ENCODE measurements at places on chromosomes 5 and 9.

GRCh38 chr5:161600156-161600555 lies 53.6 kb upstream of the GABRB2 start:
- DNase-seq = no peak

- no peak for DNase-seq
These were observed 49.2 kb upstream of the RPL26L1 start for GRCh38 chr5:172909931-172910502.

GRCh38 chr9:124559871-124560270 lies 52.7 kb upstream of the NR5A1 start:
- peak; percentile 53 for DNase-seq

- no peak for DNase-seq
These were observed 34.7 kb downstream of the MSX2 start for GRCh38 chr5:174759091-174759490.

GRCh38 chr5:178983728-178984127 lies 11.4 kb downstream of the GRM6 start:
- DNase-seq = no peak

DNA sequence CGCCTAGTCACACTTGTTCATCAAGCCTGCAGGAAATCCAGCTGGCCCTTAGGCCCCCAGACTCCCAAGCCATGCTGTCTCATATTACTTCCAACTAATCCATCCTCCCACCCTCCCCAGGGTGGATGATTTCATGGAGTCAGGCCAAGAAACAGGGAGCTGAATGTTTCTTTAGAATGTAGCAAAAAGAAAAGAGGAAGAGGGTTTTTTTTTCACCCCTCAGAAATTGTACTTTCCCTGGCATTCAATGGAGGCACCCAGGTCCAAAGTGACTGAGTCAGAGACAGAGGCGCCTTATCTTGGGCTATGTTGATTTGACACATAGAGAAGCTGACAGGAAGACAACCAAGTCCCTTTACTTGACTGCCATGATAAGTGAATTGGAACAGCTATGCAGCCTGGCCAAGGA lies 260.2 kb upstream of the NR4A3 start:
- DNase-seq = no peak

DNA sequence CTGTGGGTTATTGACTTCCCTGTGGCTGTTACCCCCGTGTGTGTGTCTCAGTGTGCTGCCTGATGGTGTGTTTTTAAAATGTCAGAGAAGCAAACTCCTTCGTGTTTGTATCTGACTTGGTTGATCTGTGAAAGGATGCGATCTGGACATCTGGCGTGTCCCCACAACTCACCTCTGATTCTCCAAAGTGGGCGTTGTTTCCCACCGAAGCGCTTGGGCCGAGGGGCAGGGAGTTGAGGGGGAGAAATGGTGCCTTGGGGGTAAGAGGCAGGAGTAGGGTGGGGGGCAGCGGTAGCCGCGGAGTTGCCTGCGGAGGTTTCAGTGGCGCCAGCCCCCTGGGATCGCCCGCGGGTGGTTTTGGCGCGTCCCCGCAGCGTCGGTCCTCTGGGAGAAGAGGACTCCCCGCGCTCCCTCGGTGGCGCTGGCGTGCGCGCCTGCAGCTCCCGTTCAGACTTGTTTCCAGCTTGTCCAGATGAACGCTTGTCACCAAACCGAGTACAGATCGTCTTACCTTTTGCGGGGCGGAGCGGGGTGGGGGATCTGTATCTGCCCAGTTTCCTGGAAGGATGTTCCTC lies 1.1 kb downstream of the MAST4 start:
- DNase-seq = no peak

DNA sequence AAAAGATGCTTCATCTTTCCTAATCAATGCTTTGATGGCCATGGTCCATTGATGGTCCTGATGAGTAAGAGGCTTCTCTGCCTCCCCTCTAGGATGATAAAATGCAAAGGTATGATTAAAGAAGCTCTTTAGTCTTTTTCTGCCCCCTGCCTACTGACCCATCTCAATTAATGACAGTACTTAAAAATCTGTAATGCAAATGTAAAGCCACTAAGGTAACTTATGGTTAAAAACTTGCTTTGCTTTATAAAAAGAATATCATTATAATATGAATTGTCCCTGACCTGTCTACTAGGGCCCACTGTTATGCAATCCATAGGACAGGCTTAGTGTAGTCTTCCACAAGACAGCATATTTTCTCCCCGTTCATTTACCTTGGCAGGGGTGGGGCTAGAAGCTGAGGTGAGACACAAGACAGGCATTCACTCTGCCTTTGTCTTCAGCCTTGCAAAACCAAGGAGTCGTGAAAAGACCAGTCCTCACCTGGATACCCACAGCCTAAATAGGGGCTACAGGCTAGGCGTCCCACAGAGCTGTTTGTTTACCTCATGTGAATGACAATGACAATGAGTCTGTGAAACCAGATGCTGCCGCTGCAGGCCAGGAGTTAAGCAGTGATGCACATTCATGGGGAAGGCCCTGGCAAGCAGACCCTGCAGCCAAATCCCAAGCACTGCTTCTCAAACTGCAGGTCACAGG lies 60.4 kb downstream of the BNC2 start:
- DNase-seq = no peak

- DNase-seq = no peak
These were observed 38.6 kb downstream of the RANBP6 start for GRCh38 chr9:5976674-5977397.

DNA sequence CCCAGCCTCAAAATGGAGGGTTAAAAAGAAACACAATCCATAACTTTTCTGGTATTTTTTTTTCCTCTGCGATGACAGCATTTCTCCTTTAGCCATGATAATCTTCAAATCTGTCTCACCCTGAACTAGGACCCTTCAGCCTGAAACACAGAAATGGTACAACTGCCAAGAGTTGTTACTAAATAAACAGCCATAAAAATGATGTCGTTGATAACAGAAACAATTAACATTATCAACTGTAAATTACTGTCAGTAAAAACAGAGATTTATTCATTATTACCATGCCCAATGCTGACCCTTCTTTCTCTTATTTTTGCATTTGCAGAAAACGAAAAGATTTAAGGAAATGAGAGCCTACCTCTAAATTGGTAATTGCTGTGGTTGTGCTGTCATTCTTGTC lies 19.4 kb upstream of the MIER3 start:
- no peak for DNase-seq

DNA sequence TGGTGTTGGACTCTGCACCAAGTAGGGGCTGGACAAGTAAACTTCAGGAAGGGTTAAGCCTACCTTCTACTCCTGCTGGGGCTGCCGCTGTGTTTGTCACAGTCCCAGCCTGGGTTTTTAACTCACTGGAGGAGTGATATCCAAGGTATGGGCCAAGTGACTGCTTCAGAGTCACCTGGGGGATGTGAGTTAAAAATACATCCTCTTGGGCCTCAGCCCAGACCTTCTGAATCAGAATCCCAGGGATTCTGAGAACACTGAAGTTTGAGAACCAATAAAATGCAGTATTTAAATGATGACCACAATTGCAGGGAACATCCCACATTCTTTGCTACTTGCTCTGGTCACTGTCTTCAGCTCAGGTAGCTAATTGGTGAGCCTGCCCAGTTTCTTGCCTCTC lies 95.1 kb upstream of the DNAH5 start:
- peak; percentile 63 for DNase-seq

DNA sequence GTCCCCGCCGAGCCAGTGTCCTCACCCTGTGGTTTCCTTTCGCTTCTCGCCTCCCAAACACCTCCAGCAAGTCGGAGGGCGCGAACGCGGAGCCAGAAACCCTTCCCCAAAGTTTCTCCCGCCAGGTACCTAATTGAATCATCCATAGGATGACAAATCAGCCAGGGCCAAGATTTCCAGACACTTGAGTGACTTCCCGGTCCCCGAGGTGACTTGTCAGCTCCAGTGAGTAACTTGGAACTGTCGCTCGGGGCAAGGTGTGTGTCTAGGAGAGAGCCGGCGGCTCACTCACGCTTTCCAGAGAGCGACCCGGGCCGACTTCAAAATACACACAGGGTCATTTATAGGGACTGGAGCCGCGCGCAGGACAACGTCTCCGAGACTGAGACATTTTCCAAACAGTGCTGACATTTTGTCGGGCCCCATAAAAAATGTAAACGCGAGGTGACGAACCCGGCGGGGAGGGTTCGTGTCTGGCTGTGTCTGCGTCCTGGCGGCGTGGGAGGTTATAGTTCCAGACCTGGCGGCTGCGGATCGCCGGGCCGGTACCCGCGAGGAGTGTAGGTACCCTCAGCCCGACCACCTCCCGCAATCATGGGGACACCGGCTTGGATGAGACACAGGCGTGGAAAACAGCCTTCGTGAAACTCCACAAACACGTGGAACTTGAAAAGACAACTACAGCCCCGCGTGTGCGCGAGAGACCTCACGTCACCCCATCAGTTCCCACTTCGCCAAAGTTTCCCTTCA lies 1.4 kb downstream of the GLIS3 start:
- no peak for DNase-seq

DNA sequence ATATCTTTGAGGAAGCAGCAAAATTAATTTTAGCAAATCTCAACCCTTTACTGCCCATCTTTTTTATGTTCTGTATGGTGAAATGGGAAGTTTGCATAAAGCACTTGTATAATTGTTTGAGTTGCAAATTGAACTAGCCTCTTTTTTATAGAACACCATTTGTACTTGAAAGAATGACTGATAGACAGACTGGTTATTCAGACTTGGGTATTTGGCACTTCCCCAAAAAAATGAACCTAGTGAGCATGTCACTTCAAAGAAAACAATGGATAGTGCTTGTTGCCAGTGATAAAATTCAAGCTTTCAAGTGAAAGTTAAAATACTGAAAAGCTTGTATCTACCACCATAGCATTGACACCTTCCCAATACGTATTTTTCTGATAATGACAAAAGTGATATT lies 115.8 kb downstream of the ERCC6L2 start:
- no peak for DNase-seq

GRCh38 chr5:81925009-81925408 lies 46.8 kb upstream of the ATG10 start:
- DNase-seq = no peak

GRCh38 chr9:136488247-136489214 lies 5.7 kb upstream of the SEC16A start:
- DNase-seq = peak; percentile 12

- DNase-seq = peak; percentile 15
These were observed 57.2 kb downstream of the COL5A1 start for GRCh38 chr9:134698587-134699342.

DNA sequence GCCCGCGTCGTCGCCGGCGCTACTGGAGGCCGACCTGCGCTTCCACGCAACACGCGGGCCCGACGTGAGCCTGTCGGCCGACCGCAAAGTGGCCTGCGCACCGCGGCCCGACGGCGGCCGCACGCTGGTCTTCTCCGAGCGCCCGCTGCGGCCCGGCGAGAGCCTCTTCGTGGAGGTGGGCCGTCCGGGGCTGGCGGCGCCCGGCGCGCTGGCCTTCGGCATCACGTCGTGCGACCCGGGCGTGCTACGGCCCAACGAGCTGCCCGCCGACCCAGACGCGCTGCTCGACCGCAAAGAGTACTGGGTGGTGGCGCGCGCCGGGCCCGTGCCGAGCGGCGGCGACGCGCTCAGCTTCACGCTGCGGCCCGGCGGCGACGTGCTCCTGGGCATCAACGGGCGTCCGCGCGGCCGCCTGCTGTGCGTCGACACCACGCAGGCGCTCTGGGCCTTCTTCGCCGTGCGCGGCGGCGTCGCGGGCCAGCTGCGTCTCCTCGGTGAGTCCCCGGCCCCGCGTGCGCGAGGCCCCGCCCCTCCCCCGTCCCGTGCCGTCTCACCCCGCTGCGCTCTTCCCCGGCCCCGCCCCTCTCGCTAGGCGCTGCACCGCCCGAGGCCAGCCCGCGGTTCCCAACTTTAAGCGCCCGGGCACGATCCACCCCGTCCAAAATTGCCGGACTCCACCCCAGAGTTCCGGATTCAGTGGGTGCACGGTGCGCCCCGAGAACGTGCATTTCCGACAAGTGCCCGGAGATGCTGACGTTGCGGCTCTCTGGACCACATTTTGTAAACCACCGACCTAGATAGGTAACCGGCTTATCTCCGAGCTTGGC lies 42.8 kb downstream of the NEURL1B start:
- DNase-seq = no peak

- DNase-seq = no peak
These were observed 282.8 kb upstream of the C9orf72 start for GRCh38 chr9:27856054-27856453.

- DNase-seq = no peak
These were observed 624.5 kb downstream of the RAB3C start for GRCh38 chr5:59207401-59207800.

DNA sequence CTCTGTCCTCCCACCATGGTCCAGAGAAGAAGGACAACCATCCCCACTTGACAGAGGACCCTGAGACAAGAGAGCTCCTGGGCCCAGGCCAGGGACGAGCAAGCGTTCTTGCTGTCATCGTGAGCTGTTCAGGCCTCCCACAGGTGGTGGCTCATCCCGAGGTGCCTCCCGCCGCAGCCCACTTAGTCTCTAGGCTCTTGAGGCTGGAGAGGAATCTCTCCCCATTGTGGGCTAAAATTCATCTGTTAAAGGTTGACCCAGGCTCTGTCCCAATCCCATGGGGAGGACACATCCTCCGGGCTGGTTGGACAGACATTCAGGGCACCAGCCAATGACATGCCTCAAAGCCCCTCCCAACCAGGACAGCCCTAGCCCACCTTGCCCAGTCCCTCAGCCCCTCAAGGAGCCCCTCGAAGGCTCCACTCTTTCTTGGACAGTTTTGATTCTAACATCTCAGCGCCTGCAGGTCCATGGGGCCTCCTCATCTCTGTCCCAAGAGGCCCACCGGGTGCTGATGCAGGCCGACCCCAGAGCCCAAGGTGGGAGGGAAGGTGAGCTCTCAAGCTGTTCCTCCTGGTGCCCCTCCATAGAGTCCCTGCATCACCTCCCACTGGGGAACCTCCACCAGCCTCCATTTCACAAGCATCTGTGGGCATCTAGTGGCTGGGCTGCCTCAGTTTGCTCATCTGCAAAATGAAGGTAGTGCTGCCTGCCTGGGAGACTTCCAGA lies 52.9 kb downstream of the BARX1 start:
- DNase-seq = no peak

GRCh38 chr5:16889972-16890519 lies 46.0 kb downstream of the MYO10 start:
- DNase-seq = peak; percentile 62

- peak; percentile 69 for DNase-seq
These were observed 521.0 kb upstream of the WWC1 start for GRCh38 chr5:167770461-167770860.

DNA sequence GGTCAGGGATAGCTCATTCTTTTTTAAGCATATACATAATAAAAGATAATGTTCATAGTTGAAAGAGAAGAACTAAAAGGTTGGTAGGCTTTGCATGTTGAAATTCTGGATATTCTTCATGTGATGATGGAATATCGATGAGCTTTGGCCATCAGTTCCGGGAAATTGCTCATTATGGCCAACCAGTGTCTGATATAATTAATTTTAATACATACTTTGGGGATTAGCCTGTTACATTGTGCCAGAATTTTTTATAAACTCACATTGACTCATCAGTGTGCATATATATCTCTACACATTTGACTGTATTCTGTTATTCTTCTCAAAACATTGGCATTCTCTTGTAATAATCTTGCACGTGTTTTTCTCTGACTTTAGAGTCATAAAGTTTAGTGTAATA lies 84.3 kb downstream of the NNT start:
- DNase-seq = no peak

GRCh38 chr5:36355516-36355915 lies 53.8 kb upstream of the RANBP3L start:
- DNase-seq = no peak
